ENCODE measurements at places on chromosomes 13 and 19.

- DNase-seq: no peak
Measured at GRCh38 chr19:35127871-35128270, 7.0 kb downstream of the LGI4 start.

GRCh38 chr13:83327091-83327490, 555.2 kb downstream of the SLITRK1 start:
- DNase-seq: no peak

GRCh38 chr13:53028063-53028462, 550 bp upstream of the OLFM4 start:
- DNase-seq: no peak

DNA sequence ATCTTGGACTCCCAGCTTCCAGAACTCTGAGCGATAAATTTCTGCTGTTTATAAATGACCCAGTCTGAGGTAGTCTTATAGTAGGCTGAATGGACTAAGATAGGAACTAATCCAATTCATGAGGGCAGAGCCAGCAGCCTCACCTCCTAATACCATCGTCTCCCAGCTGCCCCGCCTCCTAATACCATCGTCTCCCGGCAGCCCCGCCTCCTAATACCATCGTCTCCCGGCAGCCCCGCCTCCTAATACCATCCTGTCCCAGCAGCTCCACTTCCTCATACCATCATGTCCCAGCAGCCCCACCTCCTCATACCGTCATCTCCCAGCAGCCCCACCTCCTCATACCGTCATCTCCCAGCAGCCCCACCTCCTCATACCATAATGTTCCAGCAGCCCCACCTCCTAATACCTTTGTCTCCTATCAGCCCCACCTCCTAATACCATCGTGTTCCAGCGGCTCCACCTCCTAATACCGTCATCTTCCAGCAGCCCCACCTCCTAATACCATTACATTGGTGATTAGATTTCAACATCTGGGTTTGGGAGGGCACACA, 2.4 kb upstream of the ARGLU1 start:
- peak; percentile 70 for DNase-seq

DNA sequence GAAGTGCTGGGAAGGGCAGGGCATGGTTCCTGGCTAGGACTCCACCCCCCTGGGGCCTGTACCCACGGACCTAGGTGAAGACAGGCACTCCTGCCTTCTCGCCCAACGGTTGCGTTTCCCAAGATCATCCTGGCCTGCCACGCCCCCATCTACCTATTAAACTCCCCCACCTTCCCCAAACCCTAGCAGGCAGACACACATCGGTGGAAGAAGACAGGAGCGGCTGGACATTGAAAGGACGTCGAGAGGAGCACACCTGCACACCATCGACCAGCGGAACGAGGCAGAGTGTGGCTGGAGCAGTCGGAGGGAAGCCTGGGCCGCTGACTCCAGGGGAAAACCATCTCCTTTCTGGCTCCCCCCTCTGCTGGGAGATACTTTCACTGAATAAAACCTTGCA, 45.6 kb upstream of the ALOX5AP start:
- no peak for DNase-seq

DNA sequence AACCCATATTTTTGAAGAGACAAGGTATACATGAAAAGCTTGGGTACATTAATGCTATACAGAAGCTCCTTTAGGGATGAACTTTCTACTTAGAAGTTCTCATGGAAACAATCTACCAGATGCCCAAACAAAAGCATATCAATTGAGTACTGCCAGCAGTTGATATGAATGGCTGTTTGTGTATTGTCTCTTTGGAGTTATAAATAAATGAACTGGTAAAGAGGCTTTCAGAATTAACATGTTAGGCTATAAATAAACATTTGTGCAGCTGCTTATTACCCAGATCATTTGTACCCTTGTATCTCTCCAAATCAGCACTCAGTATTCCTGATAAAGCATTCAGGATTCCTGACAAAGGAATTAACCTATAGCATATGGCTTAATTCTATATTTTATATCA, 418.9 kb downstream of the FGF14 start:
- no peak for DNase-seq

DNA sequence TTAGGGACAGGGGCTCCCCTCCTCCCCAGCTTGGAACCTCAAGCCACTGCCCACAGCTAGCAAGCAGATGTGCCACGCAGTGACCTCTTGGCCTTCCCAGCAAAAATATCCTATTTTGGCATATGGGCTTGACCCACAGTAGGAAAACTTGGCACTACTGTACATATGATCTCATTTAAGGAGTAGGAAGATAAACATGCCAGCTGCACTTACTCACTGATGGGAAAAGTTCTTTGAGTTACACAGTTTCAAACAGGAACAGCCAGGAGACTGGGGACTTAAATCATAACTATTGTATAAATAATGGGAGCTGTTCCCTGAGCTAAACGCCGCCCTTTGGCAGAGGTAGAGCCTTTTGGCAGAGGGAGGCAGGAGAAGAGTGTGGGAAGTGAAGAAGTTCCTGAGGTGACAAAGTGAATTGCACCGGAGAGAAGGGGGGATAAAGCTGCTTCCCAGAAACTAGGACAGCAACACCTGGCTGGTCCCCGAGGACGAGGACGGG, 6.1 kb downstream of the SACS start:
- no peak for DNase-seq

DNA sequence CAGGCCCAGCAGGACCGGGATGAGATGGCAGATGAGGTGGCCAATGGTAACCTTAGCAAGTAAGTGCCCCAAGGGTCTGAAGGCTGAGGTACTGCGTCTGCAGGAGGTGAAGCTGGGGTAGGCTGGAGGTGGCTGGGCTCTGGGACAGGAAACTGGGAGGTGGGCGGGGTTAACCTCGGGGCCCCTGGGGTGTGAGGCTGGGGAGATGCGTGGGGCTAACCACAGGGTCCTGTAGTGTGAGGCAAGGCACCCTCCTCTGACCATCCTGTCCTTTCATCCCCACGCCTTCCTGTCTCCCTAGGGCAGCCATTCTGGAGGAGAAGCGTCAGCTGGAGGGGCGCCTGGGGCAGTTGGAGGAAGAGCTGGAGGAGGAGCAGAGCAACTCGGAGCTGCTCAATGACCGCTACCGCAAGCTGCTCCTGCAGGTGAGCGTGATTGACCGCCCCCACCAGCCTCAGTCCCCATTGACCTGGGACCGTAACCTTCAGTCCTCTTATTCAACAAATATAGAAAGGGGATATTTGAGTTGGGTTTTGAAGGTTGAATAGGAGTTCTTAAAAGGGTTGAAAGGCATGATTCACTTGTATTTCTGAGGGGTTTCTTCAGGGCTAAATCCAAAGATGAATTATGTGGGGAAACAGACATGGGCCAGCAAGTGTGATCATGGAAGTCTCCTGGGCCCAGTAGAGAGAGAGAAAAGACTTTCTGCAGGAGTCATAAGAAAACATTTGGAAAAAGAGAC, 35.7 kb downstream of the KCNC3 start:
- DNase-seq: no peak

DNA sequence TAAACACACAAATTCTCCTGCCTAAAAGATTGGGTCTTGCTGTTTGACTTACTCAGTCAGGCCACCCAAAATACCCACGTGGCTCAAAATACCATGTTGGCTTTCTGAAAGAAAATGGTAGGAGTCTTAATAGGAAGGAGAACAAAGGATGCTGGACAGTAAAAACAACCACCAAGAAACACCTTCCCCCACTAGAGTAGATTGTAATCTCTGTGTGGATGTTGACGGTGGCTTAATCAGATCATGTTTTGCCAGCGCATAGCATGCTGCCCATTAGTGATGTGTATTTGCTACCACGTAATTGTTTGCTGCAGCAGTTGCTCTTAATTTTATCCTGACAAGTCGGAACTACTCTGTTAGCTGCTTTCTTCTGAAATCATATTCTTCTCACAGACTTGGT, 1229.3 kb upstream of the SLC10A2 start:
- no peak for DNase-seq

GRCh38 chr13:56706485-56706884, 434.2 kb upstream of the PRR20A start:
- DNase-seq: no peak

GRCh38 chr19:18432275-18433014, 5.5 kb downstream of the ISYNA1 start:
- DNase-seq: no peak

Measured in SHP77 (cell line).